ENCODE measurements at places on chromosomes 3 and 15.

GRCh38 chr15:37221671-37222145, 121.4 kb upstream of the MEIS2 start:
- no peak for DNase-seq

DNA sequence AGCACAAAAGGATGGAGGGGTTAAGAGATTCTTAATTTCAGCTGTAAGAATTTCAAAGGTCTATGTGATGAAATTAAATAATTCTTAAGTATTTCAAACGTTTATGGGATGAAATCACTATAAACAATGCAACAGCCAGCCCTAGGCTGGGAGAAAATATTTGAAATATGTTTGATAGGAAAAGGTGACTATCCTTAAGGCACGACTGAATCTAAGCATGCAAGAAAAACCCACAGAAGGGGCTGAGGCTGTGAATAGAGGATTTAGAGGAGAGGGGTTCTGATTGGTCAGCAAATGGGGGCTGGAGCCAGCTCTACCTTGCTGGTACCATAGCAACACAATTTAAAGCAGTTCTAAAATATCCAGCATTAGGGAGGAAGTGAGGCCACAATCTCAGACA, 220.8 kb upstream of the ATP10A start:
- DNase-seq, result no peak

GRCh38 chr3:71288269-71288930, 295.1 kb downstream of the FOXP1 start:
- no peak for DNase-seq

DNA sequence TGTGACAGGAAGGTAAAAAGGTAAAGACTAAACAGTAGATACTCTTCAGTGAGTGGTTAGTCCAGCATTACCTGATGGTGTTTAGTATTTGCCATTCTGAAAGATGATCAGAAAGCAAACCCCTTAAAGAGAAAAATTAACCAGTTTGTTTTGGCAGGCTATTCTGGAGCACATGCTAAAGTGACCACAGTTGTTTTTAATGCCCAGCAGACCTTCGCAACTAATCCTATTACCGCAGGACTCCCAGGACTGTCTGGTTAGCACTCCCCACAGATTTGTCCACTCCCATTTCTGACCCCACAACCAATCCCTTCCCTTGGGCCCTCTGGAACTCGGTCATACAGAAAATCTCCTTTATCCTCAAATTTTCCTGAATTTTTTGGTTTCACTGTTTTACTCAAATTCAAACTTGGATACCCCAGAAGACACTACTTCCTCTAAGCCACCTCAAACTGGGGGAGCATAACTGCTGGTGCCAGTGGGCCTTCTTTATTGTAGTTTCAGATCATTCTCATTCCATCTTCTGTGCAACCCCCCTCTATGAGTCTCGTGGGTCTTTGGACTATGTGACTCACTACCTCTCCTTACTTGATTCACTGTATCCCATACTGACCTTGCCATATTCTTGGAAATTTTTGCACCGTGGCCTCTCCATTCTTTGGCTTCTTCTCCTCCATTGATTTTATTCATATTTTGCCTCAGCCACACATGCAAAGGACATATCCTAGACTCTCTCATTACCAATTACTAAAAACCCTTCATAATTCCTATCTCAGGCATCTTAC, 104.4 kb downstream of the RBMS3 start:
- DNase-seq, result no peak

GRCh38 chr15:83064859-83065258, 2.2 kb downstream of the BTBD1 start:
- no peak for DNase-seq

DNA sequence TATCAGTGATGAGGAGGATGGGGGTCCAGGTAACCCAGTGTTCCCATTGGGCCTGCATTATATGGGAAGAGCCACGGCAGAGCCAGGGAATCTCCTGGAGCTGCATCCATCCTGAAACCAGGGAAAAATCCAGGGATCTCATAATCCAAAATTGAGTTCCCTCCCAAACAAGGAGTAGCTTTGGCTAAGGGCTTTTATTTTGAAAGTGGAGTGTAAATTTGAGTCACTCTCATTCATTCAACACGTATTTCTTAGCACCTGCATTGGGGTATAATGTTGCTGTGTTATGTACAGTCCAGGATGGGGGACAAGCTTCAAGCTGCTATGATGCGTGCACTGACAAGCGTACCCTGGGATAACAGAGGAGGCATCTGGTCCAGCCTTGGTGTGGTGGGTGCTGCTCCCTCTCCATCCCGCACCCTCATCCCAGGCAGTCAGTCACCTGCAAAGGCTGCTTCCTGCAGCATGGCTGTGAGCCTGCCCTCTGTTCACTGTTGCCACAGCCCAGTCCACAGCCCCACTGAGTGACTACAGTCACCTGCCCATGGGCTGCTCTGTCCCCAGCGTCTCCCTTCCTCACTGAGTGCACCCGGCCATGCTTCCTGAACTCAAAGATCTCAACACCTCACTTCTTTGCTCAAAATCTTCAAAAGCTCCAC, 135.6 kb downstream of the OPA1 start:
- no peak for DNase-seq

DNA sequence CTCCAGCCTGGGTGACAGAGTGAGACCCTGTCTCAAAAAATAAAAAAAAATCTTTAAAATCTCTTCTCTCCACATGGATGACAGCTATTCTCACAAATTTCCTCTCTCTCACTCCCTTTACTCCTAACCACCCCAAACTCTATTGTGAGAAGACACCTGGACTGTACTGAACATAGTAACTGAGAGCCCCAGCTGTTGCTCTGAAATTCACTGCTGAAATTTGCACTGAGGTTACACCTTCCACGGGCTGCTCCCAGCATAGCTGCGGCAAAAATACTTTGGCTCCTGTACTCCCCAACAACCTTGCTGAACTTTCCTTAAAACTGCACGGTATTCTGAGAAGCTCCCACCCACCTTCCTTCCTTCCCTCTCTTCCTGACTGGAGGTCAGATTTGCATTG, 4.4 kb upstream of the PCCB start:
- no peak for DNase-seq

- no peak for DNase-seq
Measured at GRCh38 chr3:191795196-191795595, 334.2 kb downstream of the PYDC2 start.

GRCh38 chr3:13095408-13095937, 22.2 kb upstream of the IQSEC1 start:
- DNase-seq, result no peak

DNA sequence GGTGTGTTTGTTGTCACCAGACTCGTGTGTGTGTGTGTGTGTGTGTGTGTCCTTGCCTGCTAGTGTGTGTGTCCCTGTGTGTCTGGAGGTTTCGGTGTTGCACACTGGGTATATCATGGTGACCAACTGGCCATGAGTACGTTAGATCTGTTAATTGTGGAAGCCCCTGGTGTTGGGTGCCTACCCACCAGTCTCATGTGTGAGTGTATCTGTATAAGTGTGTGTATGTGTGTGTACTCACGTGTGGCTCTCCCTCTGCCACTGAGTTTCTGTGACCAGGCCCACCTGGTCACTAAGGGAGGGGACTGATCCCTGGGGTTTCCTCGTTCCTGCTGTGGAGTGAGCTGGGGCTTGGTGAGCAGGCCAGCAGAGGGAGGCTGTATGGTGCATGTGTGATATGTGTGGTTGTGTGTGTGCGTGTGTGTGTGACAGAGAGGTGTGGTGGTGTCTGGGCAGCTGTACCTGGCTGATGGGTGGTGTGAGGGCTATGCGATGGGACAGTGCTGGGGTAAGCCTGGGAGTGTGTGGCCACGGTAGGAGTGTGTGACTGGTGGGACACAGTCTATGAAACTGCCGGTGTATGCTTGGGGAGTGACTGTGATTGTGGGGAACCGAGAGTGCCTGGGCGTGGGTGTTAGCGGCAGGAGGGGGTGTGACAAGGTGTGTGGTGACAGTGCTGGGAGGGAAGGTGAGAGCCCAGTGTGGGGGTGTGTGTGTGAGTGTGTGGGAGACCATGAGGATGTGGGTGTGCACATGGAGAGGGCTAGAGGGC, 1.8 kb downstream of the PRKCD start:
- DNase-seq, result peak; percentile 32

GRCh38 chr3:149832086-149832485, 19.1 kb downstream of the RNF13 start:
- DNase-seq, result no peak

- DNase-seq, result no peak
Measured at GRCh38 chr3:557972-558371, 361.4 kb downstream of the CHL1 start.

DNA sequence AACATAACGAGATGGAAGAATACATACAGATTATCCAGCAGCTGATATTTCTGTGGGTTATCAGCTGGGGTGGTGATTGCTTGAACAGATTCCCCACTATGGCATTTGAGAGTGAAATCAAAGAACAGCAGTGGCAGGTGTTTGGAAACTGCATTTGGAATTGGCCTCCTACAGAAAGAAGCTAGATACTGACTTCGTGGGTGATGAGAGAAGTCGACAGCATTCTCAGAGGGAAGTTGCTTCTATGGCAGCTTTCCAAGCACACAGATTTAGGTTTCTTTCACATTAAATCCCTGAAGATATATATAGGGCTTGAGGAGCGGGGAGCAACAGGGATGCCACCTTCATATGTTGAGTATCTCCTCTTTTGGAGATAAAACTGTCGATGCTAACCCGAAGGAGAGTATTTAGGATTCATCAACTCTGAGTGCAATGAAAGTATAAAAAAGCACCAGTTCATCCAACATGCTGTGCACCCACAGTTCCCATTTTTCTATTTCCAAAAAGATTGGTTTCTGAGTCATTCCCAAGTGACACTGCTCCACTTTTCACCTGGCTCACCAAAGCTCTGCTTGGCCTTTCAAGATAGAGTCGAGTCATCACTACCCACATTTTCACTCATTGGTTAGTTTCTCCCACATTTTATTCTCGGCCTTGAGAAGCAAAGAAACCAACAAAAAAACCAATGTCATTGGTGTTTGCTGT, 579.8 kb upstream of the SUCLG2 start:
- no peak for DNase-seq
